ENCODE measurements at places on chromosomes 4 and X. TPM values are rescaled to one million over a fixed set of nuclear protein-coding genes. Genes with fewer than 3 reads are reported as not detected.

Gene TMEM156
- 7.9 TPM for total RNA-seq

Gene KCNE5
- total RNA-seq: 1.1 TPM

Gene MXRA5
- total RNA-seq: not detected

GRCh38 chr4:167380964-167381363, 146.7 kb upstream of the SPOCK3 start:
- DNase-seq: no peak

DNA sequence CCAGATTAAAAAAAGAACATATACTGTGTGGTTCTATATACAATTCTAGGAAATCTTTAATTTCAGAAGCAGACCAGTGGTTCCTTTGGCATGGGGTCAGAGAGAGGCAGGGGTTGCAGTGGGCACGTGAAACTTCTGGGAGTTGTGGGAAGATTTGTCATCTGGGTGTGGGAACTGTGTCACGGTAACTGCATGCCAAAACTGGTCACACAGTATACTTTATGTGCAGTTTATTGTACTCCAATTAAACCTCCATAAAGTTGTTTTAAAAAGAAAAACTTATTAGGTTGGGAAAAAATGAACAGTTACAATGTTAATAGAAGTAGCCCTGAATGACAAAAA, 26.7 kb upstream of the STS start:
- DNase-seq: no peak

DNA sequence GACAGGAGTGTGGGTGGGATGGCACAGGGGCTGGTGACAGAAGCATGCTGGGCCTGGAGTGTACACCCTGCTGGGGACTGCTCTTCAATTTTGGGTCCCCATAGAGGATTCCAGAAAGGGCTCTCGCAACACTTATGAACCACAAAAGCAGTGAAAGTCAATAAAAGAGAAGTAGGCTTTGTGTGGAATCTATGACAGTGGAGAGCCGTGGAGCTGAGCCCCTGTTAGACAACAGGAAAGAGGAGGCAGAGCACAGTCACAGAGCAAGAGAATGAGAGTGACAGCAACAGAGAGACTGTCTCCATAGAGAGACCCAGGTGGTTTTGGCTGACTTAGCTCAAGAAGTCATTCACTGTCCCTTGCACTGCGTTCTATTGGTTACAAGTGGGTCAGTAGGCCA, 135.1 kb upstream of the ATP6AP2 start:
- DNase-seq: no peak

GRCh38 chr4:38287101-38287851, 327.1 kb downstream of the PTTG2 start:
- no peak for DNase-seq

DNA sequence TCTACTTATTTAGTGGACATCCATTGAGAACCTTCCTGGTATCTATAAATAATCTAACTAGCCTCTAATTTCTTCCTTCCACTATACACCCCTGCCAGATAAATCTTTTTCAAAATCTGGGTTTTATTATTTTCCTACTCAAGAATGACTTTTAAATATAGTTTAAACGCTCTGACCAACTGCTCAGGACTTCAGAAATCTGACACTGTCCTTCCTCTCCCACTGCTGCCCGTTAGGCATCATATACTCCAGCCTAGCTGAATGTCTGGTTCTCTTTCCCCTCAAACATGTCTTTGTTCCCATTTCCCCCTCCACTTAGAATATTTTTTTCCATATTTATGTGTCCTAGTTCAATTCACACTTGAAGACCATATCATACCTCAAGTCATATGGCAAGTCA, 35.2 kb upstream of the CBLL2 start:
- DNase-seq: no peak

GRCh38 chr4:120327276-120327675, 260.6 kb upstream of the MAD2L1 start:
- no peak for DNase-seq

DNA sequence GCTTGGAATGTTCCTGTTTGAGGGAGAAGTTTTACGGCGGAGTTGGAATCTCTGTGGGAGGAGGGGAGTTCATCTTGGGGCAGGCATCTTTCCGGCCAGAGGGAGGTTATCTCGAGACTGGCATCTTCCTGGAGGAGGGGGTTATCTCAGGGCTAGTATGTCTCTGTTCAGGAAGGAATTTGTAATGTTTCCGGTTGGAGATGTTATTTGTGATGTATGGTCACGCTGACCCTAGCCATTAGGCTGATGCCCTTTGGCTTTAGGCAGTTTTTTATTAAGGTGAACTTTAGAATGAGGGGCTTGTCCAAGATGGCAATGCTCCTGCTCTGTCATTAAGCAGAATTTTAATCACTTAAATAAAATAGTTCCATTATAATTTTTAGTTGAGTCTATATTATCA, 449.7 kb downstream of the PCDH10 start:
- DNase-seq: no peak

Measured in natural killer cell treated with Interleukin-12 subunit alpha and Interleukin-12 subunit beta and Interleukin-15 and Interleukin-18, amount 100 ng/mL, for 72 hours (primary cell).